CD8-positive, alpha-beta memory T cell (primary cell): ENCODE measurements at places on chromosomes 4 and X. TPM values are rescaled to one million over a fixed set of nuclear protein-coding genes. Genes with fewer than 3 reads are reported as not detected.

The LRRC66 gene
- 0.09 TPM for total RNA-seq

The JCHAIN gene
- not detected for total RNA-seq

GRCh38 chr4:139523076-139523475, 32.9 kb downstream of the SETD7 start:
- H3K4me1 ChIP-seq, result peaks cover 15% of the 10 kb centered on the region
- H3K27me3 ChIP-seq, result no peaks in the 10 kb centered on the region
- H3K27ac ChIP-seq, result no peak overlapping the region
- no peak overlapping the region for H3K4me3 ChIP-seq

GRCh38 chr4:188428935-188429334, 289.7 kb downstream of the TRIML1 start:
- H3K4me3 ChIP-seq, result no peak overlapping the region
- no peak for DNase-seq
- no peaks in the 10 kb centered on the region for H3K36me3 ChIP-seq
- H3K4me1 ChIP-seq, result no peaks in the 10 kb centered on the region
- no peaks in the 10 kb centered on the region for H3K27me3 ChIP-seq

- H3K27me3 ChIP-seq, result no peaks in the 10 kb centered on the region
- H3K27ac ChIP-seq, result no peak overlapping the region
- no peak for DNase-seq
- no peak overlapping the region for H3K4me3 ChIP-seq
- H3K36me3 ChIP-seq, result no peaks in the 10 kb centered on the region
These were observed 3.2 kb upstream of the PLP1 start for GRCh38 chrX:103773445-103773844.

GRCh38 chr4:2591189-2591588, 54.7 kb downstream of the FAM193A start:
- no peak for DNase-seq
- H3K27me3 ChIP-seq, result no peaks in the 10 kb centered on the region
- H3K27ac ChIP-seq, result no peak overlapping the region
- no peak overlapping the region for H3K4me3 ChIP-seq
- H3K36me3 ChIP-seq, result no peaks in the 10 kb centered on the region

GRCh38 chr4:121877041-121877773, 6.9 kb upstream of the BBS7 start:
- no peak overlapping the region for H3K27ac ChIP-seq
- no peak overlapping the region for H3K4me3 ChIP-seq
- no peak for DNase-seq
- H3K4me1 ChIP-seq, result no peaks in the 10 kb centered on the region
- H3K27me3 ChIP-seq, result no peaks in the 10 kb centered on the region

GRCh38 chr4:184328022-184328736, 110.5 kb upstream of the ENPP6 start:
- no peak overlapping the region for H3K27ac ChIP-seq
- DNase-seq, result no peak
- H3K4me3 ChIP-seq, result no peak overlapping the region
- no peaks in the 10 kb centered on the region for H3K4me1 ChIP-seq
- no peaks in the 10 kb centered on the region for H3K27me3 ChIP-seq
- H3K36me3 ChIP-seq, result no peaks in the 10 kb centered on the region

DNA sequence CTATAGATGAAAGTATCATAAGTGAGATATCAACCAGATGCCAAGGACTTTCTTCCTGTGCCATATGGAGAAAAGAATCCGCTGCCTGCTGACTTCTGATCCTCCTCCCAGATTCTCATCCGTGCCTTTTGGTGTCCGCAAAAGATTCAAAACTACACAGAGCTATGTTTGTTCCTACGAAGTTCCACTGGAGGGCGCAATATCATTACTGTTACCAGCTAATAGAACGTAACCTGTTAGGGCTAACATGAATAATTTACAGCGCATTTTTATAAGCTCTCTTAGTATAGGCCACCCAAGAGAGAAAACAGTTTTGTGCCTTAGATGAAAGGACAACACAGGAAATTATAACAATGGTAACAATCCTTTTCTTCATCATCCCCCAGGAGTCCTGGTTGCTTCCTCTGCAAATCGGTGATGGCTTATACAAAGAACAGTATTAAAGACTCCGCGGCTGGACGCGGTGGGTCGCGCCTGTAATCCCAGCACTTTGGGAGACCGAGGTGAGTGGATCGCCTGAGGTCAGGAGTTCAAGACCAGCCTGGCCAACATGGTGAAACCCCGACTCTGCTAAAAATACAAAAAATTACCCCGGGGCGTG, 22.8 kb upstream of the CENPVL3 start:
- H3K36me3 ChIP-seq, result no peaks in the 10 kb centered on the region
- H3K27me3 ChIP-seq, result no peaks in the 10 kb centered on the region
- H3K27ac ChIP-seq, result no peak overlapping the region
- no peaks in the 10 kb centered on the region for H3K4me1 ChIP-seq
- H3K4me3 ChIP-seq, result no peak overlapping the region
- DNase-seq, result peak; percentile 3
